ENCODE measurements at places on chromosomes 6 and 20.
A peak's percentile ranks its signal among the peaks of the same experiment; 100 is the strongest.

DNA sequence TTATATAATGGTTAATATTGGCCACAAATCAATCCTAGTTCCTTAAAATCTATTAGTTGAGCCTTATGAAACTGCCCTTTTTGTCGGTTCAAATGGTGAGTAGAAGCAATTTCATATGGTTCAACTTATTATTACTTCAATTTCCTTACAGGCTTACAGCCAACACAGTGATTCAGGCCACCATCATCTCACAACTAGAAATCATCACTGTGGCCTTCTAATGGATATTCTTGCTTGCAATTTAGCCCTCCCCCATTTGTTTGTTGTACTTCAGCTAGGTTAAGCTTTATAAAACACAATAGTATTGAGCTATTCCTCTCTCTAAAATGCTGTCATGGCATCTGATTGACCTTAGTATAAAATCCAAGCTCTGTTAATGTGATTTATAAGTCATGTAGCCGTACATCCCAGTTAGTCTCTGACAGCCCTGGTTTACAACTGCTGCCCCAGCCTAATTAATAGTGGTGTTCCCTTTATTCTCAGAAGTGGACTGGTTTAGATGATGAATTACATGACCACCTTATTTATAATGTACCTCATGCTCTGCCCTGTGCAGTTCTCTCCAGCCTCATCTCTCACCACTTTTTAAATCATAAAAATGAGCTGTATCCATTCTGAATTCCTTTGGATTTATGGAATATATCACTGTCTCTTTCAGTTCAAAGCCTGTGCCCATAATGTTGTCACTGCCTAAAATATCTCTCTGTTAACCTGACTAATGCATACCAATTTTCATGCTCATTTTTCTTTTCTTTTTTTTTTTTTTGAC lies 36.7 kb downstream of the LAMA2 start:
- DNase-seq = no peak

DNA sequence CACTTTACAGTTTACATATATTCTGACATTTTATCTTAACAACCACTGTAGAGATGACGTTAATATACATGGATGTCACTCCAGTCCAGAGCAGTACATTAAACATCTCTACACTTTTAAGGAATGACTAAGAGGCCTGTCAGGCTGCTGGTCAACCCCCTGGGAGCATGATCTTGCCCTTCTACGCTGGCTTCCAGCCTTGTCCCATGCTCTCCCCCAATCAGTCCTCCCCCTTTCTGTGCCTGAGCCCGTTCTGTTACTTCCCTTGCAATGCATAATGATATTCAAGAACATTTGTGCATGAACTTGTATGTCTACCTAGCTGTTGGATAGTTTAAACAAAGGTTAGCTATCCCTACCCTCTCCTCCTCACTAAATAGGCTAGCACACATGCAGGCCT lies 40.5 kb upstream of the PLCB4 start:
- DNase-seq = no peak

DNA sequence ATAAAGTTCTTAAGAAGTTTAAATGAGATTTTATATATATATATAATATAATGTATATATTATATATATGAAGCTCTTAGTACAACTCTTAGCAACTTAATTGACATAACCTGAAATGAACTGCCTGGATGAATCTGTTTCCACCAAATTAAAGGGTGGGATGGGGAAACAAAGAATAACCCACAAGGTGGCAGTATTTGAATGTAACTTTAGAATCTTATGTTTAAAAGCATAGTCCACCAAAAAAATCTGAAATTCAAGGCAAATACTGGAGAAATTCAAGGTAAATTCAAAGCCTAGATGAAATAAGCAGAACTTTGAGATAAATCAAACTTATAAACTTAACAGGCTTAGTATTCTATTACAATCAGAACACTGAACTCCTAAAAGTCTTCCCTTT lies 4.4 kb upstream of the IBTK start:
- DNase-seq = peak; percentile 15

- no peak for DNase-seq
Observed at GRCh38 chr6:141700819-141701218, 431.9 kb upstream of the GJE1 start.

GRCh38 chr20:60402189-60403058 lies 444.2 kb downstream of the CDH26 start:
- no peak for DNase-seq

DNA sequence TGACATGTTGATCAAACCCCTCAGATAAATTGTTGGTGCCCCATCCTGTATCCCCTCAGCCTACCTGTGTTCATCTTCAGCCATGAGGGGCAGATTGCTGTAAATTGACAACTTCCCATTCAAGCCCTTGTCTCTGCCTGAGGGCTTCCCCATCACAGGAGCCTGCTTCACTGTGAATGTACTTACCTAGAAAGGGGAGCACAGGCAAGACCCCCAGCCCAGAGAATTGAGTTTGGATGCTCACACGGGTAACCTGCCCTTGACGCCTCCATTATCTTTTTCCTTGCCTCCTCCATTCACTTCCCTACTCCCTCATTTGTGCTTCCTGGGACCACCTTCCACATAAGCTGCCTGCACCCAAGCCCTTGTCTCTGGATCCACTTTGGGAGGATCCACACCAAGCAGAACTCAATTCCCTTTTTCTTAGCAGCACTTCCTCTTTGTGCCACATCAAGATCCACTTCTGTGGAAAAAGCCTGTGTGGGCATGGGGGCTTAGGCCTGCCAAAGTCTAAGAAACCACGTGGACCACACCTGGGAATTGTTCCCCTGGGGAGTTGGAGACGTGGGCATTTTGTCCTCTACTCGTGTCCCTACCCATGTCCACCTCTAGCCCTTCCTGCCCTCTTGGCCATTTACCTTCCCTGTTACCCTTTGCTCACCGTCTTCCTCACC lies 103.4 kb upstream of the FOXA2 start:
- no peak for DNase-seq

DNA sequence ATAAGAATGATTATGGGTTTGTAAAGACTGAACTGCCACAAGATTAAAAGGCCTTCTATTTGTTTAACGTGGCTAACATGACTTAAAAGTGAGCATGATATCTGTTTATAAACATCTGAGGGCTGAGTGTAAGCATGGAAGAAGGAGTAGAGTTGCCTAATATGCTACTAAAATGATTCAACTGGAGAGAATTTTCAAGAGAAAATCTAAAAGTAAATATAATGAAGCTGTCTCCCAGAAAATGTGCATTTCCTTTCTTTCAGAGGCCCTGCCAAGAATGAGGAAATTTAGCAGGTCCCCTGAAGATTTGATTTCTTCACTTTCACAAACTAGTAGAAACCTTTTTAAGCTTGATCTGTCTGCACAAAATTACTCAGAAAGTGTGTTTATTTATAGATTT lies 4.2 kb upstream of the EYA4 start:
- no peak for DNase-seq

DNA sequence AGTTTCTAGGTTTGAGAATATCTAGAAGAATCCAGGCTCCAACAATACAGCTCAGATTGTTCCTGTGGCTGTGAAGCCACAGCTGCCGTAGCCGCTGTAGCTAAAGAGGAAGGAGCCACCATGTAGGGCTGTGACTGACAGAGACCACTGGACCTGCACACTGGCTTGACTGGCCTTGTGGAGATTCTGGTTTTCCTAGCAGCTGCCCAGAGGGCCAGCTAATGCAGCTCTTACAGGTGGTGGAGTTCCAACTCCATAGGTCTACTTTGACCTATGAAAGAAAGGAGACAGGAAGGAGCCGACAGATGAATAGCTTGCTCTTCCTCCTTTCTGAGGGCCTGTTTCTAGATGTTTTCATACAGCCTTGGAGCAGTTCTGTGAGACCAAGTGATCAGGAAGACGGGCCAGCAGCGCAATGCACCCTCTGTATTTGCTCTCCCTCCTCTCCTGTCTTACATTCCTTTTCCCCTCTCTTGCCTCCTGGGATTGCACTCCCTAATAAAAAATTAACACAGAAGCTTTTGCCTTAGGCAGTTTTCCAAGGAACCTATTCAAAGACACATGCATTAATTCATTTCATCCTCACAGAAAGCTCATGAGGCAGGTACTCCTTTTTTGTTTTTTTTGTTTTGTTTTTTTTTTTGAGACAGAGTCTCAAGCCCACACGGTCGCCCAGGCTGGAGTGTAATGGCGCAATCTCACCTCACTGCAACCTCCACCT lies 51.8 kb upstream of the MYB start:
- DNase-seq = no peak

DNA sequence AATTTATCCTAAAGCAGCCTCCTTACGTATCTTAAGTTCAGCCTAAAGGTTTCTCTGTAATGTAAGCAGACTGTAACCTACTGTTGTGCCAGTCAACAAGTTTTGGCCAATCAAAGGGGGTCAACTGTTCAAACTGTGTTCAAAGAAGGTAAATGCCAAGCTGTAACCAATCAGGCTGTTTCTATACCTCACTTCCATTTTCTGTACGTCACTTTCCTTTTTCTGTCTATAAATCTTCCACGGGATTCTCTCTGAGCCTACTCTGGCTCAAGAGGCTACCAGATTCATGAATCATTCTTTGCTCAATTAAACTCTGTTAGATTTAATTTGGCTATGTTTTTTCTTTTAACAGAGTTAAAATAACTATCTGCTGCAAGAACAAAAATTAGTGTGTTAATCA lies 5.1 kb upstream of the CALHM6 start:
- no peak for DNase-seq

DNA sequence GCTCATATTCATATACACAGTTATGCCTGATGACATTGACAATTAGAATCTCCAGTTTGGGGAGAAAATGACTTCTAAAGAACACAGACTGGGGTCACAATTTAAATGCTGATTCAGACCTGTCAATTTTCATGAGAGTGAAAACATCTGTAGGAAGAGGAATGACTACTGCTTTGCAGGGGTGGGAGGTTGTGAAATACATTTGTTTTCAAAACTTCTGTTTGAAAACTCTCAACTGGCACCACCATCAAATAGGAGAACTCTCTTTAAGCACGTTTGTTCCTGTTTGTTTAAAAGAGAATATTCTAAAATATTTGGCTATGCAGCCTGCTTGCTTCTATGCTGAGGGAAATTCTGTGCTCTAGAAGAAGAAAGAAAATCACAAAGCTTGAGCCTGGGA lies 50.8 kb upstream of the ADGRF5 start:
- DNase-seq = no peak

GRCh38 chr20:51894201-51894600 lies 91.9 kb upstream of the SALL4 start:
- no peak for DNase-seq

- DNase-seq = no peak
Observed at GRCh38 chr6:73606428-73606827, 47.4 kb downstream of the SLC17A5 start.

DNA sequence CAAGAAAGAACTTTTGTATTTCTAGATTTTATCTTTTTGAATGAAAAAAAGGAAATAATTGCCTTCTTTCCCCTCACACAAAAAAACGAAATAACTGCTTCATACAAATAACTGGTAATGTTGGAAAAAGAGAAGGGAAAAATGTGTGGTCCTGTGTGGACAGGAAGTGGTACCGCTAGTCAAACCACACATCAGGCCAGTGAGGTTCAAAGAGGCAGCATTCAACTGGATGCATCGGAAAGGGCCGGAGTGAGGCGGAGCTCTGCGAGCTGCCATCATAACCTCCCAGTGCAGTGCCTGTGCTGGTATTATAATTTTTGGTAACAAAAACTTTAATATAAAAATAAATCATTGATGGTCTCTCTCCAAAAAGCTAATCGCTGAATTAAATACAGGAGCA lies 111.2 kb downstream of the IRF4 start:
- no peak for DNase-seq

DNA sequence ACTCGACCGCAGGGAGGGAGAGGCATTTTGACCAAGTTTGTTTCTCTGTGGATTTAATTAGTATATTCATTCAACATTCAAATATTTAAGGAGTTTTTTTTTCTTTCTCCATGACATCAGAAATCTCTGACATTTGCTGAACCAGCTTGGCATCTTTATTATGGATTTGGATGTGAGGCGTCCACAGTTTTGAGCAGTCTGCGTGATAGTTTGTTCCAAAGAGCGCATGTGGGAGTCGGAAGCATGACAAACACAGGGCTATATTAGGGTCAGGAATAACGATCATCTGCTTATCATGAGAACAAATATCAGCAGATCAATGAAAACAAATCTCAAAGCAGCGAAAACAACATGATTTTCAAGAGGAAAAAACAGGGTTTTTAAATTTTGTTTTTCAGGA lies 373.2 kb downstream of the CDH4 start:
- no peak for DNase-seq

- peak; percentile 94 for DNase-seq
Observed at GRCh38 chr20:10075606-10076005, 40.8 kb downstream of the ANKEF1 start.

DNA sequence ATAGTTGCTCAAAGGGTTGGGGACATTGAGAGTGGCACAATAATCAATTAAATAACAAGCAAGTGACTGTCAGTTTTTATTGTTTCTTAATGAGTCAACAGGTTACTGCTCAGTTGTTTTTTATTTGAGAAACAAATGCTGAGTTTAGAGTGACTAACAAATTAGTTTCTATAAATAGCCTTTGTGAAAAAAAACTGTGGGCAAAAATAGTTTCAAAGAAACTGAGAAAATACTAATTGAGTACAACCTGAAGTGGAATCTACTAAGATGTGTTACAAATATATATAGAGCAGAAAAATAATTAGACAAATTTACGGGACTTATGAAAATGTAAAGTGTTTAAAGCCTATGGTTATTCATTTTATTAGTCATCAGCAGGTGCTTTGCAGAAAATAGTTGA lies 22.3 kb downstream of the BEND6 start:
- DNase-seq = no peak

GRCh38 chr20:44392776-44393607 lies 37.5 kb downstream of the HNF4A start:
- peak; percentile 43 for DNase-seq

DNA sequence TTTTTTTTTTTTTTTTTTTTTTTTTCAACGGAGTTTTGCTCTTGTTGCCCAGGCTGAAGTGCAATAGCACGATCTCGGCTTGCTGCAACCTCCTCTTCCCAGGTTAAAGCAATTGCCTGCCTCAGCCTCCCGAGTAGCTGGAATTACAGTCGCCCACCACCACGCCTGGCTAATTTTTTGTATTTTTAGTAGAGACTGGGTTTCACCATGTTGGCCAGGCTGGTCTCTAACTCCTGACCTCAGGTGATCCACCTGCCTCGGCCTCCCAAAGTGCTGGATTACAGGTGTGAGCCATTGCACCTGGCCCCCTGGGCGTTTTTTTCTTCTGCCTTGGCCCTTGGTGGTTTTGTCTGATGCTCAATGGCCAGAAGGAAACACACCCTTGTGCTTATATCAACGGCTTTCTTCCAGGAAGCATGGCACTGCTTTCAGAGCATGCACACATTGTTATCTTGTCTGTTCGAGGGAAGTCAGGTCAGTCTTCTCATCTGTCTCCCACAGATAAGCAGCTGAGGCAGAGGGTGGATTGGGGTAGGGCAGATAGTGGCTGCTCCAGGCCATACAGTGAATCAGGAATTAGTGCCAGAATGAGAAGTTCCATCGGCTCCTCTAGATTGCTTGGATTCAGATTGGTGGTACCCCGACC lies 203.1 kb downstream of the TSHZ2 start:
- no peak for DNase-seq

- peak; percentile 67 for DNase-seq
Observed at GRCh38 chr6:7243179-7243981, 69.6 kb downstream of the SSR1 start.
